Midbrain (tissue), 1 donor: ENCODE measurements at places on chromosomes 12 and 14.
A peak's percentile ranks its signal among the peaks of the same experiment; 100 is the strongest.

DNA sequence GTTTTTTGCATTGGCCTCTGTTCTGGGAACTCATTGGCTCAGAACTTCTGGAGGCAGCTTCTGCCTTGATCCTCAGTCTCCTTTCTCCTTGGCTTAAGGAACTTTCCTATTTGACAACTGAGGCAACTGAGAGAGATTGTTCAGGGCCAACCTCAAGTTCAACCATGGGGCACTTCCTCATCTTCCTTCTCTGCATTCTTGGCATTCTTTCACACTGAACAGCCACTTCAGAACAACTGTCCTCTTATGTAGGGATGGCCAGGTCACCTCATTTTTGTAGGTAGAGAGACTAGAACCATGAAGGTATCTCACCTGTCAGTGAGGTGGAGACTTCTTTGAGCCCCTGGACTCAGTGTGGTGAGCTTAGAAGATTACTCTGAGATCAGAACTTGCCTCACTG, 63.0 kb upstream of the NRXN3 start:
- DNase-seq: no peak

GRCh38 chr12:48678551-48679185, 3.4 kb downstream of the KANSL2 start:
- DNase-seq: no peak

DNA sequence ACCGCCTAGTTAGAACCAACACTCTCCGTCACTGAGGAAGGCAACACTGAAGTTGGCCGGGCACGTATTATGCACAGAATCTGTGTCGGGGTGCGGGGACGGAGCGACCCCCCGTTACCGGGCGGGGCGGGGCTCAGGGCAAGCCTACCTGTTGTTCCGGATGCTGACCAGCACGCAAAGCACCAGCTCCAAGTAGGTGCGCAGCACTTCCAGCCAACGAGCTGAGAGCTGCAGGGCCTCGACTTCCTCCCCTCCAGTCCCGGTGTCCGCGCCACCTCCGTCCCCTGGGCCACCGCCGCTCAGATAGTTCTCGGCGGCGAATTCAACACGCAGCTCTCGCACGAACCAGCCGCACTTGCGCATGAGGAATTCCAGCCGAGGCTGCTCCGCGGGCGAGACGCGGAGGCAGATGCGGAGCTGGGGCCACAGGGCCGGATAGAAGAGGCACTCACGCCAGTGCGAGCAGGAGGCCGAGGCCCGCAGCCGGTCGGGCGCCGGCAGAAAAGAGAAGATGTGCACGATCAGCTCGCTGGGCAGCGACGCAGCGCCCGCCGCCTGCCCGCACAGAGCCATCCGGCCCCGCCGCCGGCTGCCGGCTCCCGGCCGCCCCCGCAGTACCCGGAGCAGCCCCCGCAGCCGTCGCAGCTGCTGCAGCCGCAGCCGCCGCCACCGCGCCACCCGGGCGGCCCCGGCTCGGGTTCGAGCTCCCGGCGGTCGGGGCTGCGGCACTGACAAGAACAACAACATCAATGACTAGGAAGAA, 636 bp downstream of the FBXO33 start:
- DNase-seq: peak; percentile 37

- no peak for DNase-seq
These were observed 155.0 kb downstream of the NUBPL start for GRCh38 chr14:31716208-31716607.

GRCh38 chr12:117580718-117581062, 219.3 kb upstream of the NOS1 start:
- DNase-seq: no peak

- no peak for DNase-seq
These were observed 73.9 kb upstream of the IFNG-AS1 start for GRCh38 chr12:67915335-67915851.

- peak; percentile 24 for DNase-seq
These were observed 153.7 kb upstream of the SRRM4 start for GRCh38 chr12:118827606-118828005.

DNA sequence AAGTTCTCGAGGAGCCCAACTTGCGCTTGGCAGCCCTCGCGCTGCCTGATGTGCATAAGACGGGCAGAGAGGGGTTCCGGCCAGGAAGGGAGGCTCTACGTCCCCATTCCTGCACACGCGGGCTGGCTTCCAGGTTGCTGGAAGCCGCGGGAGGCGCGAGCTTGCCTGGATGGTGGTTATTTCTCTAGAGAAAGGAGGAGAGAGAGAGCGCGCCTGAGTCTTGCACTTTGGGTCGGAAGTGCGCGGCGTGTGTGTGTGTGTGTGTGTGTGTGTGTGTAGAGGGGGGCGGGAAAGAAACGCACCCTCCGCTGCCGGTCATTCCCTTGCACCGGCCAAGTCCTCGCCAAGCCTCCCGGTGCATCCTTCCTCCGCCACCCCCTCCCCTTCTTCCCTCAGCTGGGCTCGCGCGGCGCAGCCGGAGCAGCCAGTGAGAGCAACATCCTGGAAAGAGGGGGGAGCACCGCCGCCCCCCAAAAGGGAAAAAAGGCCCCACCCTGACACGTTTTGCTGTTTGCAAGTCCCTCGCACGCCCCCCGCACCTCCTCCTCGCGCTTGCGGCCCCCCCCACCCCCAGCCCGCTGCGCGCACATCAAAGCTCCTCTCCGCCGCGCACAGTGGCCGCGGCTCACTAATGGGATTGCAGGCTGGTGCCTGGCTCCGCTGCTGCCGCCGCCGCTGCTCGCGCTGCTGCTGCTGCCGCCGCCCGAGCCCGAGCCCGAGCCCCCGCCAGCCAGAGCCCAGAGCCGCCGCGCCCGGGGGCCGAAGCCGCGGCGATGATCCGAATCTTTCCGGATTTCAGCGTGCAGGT, 4.4 kb upstream of the NPAS3 start:
- DNase-seq: peak; percentile 86

GRCh38 chr12:122790393-122791075, 16.2 kb downstream of the CCDC62 start:
- no peak for DNase-seq

GRCh38 chr12:57895389-57896114, 45.8 kb upstream of the ATP23 start:
- no peak for DNase-seq

DNA sequence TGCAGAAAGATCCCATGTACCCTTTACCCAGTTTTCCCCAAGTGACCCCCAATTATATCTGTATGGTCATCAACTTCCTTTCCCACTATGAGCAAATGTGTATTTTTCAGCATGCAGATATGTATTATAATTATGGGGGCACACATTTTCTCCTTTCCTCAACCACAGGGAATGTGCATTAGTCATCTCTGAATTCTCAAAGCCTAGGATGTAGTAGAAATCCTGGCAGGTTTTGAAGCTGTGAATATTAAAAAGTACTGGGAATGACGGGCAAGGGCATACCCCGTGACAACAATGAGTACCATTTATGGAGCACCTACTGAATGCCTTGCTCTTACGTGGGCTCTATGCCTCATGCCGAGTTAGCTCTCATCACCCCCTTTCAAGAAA, 71.5 kb downstream of the VWF start:
- DNase-seq: no peak

DNA sequence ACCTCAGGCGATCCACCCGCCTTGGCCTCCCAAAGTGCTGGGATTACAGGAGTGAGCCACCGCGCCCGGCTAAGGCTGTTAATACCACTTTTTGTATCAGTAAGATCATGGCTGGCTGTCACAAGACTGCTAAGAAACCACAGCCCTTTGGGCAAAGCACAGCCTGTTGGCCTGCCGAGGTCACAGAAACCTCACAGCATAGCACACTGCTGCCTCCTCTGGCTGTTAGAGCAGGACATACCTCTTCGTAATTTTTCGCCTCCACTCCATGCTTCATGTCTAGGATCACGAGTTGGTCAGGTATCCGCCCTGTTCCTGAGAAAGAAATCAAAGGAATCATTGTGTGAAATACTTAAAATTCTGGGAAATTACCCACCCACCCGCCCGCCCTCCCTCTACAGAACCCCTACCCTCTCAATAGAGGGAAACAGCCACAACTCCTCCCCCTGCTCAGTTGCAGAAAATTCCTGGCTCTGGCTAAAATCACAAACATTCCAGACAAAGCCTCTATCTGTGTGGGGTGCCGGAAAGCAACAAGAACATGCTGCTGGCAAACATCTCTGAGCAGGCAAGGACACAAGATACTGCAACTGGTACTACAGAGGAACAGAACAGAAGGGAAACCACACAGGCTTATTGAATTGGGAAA, 20.7 kb upstream of the NEK9 start:
- DNase-seq: peak; percentile 91

- no peak for DNase-seq
These were observed 4.8 kb downstream of the CATSPERB start for GRCh38 chr14:91727121-91727520.

- DNase-seq: no peak
These were observed 14.6 kb upstream of the ATP2A2 start for GRCh38 chr12:110266381-110266960.

- no peak for DNase-seq
These were observed 55.6 kb downstream of the CLIP1 start for GRCh38 chr12:122366685-122367475.

GRCh38 chr14:51205486-51205885, 34.6 kb upstream of the TMX1 start:
- DNase-seq: no peak

GRCh38 chr14:84882830-84883229, 647.1 kb upstream of the FLRT2 start:
- DNase-seq: no peak

DNA sequence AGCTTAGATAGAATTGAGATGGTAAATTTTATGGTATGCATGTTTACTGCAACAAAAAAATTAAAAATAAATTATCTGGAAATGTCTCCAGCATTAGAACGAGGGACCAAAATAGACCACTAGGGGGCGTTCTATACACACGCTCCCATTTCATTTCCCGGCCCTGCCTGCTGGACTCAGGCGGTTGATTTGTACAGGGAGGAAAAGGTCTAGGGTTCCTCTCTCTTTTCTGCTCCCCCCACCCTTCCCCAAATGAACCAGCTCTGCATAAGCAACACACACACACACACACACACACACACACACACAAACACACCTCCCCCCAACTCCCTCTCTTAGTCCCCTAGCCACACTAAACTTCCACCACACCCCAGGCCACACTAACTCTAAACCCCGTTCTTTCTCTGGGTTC, 7.8 kb upstream of the DTX1 start:
- DNase-seq: peak; percentile 76

GRCh38 chr12:34107781-34108404, 85.6 kb downstream of the ALG10 start:
- DNase-seq: no peak

DNA sequence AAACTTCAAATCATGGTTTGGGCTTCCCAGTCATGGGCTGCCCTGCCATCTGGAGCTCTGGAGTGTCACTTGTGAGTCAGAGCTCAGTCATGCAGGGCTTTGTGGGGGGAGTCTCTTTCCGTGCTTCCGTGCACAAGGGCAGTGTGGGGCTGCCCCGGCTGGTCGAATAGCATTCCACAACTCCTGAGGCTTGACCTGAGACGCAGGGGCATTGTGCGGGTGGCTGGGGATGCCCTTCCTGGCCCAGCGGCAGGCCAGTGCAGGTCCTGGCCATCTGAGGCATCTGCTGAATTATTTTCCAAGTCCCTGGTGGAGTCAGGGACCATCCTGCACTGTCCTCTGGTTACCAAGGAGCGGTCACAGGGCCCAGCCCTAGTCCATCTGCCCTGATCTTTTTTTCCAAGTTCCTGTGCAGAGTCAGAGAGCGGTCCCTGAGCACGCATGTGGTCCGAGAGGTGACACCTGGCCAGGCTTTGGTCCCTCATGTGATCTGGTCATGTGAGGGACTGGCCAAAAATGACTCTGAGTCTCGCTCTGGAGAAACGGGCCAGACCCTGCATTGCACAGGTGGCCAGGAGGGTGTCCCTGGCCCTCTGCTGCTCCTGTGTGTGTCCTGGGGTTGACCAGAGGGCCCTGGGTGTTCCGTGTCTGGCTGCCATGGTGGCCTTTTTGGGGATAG, 167.0 kb upstream of the ALG10B start:
- no peak for DNase-seq

GRCh38 chr14:60094306-60094897, 2.7 kb downstream of the PCNX4 start:
- no peak for DNase-seq

DNA sequence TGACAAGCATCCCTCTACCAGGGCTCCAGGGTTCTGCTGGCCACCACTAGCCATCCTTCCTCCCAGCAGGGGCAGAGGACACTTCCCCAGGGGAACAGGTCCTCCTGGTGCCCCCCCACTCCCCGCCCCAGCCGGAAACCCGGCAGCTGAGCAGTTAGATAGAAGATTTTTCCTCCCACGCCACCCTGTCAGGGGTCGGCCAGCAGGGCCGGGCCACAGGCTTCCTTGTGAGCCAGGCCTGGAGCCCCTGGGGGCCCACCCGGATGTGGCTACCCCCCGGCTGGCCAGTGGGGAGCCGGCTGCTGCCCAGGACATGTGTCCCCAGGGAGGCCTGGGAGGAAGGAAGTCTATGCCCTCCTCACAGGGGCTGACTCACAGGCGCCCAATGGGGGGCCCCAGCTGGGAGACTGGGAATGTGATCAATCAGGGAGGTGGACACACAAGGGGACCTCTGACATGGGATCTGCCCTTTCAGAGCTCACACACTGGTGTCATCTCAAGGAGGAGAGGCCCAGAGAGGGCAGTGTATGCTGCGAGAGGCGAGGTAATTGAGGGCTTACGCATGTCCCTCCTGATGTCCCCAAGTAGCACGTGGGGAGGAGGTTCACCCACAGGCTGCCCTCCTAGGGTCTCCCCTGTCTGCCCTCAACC, 4.2 kb downstream of the SH2B3 start:
- no peak for DNase-seq

DNA sequence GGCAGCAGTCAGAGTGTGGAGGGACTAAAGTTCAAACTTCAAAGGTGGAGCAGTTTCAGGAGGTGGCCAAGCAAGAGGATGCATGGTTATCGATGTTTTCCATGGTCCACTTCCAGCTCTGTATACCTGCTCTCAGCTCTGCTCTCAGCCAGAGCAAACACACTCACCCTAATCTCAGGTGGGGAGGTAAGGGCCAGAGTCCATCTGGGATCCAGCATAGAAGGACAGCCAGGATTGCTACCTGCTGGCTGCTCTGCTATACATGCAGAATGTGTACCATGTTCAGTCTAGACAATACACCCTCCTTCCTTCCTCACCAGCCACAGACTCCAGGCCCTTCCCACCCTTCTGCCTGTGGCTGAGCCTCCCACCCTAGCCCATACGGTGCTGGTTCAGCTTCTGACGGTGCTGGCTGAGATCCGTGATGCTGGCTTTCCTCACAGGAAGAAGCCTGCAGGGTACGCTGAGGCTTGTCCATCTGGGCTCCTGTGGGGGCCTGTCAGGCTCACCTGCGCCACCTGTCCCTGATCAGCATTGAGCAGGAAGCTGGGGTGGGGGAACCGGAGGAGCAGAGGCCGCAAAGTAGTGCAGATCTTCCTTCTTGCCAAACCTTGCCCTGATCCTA, 2.4 kb downstream of the CBLN3 start:
- no peak for DNase-seq

- DNase-seq: no peak
These were observed 40.3 kb downstream of the SUSD6 start for GRCh38 chr14:69651664-69652063.

- no peak for DNase-seq
These were observed 31.7 kb downstream of the GALNT4 start for GRCh38 chr12:89492883-89493282.

DNA sequence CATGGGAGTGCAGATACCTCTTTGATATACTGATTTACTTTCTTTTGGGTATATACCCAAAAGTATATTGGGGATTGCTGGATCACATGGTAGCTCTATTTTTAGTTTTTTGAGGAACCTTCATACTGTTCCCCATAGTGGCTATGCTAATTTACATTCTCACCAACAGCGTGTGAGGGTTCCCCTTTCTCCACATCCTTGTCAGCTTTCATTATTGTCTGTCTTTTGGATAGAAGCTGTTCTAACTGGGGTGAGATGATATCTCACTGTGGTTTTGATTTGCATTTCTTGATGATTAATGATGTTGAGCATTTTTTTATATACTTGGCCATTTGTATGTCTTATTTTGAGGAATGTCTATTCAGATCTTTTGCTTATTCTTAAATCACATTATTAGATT, 44.1 kb upstream of the JDP2 start:
- no peak for DNase-seq
